ENCODE measurements at places on chromosomes 3 and 15. TPM values are rescaled to one million over a fixed set of nuclear protein-coding genes. Genes with fewer than 3 reads are reported as not detected.

DNA sequence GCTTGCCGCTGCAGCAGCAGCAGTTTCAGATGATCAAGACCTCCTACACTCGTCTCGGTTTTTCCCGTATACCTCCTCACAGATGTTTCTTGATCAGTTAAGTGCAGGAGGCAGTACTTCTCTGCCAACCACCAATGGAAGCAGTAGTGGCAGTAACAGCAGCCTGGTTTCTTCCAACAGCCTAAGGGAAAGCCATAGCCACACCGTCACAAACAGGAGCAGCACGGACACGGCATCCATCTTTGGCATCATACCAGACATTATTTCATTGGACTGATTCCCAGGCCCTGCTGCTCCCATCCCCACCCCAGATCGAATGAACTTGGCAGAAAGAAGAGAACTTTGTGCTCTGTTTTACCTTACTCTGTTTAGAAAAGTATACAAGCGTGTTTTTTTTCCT lies 17.6 kb downstream of the CALML4 start:
- peak; percentile 61 for DNase-seq

DNA sequence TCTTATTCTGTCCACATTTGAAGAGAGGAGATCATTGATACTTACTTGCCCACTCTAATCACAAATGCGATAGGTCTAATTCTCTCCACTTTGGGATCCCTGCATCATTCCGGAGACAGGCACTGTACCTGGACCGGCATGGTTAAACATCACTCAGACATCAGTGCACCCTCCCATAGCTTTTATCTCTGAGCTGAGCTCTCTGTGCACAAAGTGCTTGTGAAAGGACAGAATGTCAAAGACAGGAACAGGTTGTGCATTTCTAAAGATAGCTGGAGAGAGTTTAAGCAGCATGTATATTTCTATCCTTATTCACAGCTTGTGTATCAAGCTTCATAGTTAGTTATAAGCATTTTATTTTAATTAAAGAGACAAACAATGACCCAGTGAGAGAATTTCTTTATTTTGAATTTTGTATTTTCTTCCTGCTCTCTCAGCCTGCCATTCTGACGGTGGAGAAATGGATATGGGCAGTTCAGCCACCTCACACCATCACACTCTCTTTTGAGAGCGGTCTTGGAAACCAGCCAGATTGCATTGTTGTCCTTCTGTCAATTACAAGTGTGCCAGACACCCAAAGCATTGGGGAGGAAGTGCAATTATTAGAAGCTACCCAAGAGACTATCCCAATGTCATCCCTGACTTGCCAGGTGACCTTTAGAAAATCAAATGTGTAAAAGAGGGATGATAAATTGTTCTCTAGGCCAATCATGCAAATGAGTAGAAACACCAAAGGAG lies 65.2 kb upstream of the CHL1 start:
- DNase-seq: no peak

DNA sequence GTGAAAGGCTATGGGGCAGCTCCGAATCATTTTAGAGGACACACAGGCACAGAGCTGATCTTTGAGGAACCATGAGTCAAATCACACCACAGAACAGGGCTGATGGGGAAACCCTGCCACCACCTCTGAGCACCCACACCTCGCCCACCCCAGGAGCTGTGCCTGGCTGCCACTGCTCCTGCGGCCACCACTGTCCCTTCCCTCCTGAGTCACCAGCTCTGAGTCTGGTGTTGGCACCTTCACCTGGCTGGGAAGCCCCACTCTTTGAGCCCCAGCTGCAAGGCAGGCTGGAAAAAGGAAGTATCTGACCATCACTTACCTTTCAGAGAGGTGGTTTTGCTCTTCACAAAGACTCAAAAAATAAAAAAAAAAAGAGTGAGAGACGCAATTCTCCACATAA lies 63.6 kb upstream of the MEF2A start:
- no peak for DNase-seq

DNA sequence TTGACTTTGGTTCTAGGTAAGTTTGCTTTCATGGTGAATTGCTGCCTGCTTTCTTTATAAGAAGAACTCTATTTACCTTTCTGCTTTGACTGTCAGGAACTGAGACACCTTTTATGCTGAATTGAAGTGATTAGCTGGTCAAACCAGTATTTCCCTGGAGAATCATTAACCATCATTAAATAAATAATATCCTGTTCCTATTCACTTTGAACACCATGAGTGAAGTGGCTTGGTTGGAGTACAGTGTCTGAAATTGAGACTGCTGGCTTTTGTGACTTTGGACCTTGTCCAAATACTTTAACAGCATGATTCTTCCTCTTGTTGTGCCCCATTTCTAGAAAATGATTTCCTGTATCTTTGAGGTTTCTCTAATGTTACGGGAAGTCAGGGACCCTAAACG lies 5.6 kb upstream of the TMEM62 start:
- DNase-seq: no peak

DNA sequence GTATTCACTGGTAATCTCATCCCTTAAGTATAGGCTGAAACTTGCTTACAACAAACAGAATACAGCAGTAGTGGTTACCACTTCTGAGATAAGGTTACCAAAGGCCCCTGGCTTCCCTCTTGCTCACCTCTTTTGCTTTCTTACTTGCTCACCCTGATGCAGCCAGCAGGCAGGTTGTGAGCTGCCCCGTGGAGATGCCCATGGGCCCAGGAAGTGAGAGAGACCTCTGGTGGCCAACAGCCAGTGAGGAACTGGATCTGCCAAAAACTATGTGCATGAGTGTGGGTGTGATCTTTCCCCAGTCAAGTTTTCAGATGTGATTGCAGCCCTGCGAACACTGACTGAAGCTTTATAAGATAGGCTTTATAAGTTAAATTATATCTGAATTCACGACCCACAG lies 48.7 kb downstream of the NMNAT3 start:
- DNase-seq: no peak

- no peak for DNase-seq
Observed at GRCh38 chr15:41494190-41494921, 682 bp downstream of the ITPKA start.

- no peak for DNase-seq
Observed at GRCh38 chr15:74543583-74543982, 2.6 kb downstream of the ARID3B start.

DNA sequence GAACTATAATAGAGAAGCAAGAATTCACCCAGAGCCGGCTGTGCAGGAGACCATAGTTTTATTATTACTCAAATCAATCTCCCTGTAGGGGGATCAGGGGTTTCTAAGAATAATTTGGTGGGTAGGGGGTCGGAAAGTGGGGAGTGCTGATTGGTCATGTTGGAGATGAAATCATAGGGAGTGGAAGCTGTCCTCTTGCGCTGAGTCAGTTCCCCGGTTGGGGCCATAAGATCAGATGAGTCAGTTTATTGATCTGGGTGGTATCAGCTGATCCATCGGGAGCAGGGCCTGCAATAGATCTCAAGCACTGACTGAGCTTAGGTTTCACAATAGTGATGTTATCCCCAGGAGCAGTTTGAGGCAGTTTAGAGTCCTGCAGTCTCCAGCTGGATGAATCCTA lies 97.0 kb upstream of the SNRPN start:
- no peak for DNase-seq

GRCh38 chr3:184811034-184811433 lies 932 bp upstream of the VPS8 start:
- no peak for DNase-seq

- DNase-seq: no peak
Observed at GRCh38 chr3:46910166-46910760, 32.7 kb downstream of the PTH1R start.

DNA sequence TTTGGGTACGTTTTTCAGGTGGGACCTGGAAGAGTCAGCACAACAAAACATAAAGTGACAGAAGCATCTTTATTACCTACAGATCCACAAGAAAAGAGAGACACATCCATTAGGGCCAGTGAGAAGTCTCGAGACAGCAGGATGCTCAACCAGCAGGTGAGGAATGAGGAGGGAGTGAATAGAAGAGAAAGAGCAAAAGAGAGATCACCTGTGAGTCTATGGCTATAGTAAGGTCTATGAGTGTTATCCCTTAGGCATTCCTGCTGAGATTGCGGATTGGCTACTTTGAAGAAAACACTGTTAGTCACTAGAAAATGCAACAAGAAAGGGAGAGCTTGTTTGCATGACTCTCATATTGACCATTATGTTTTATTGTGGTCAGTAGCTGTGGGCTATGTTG lies 1556.2 kb upstream of the GBE1 start:
- no peak for DNase-seq

- DNase-seq: no peak
Observed at GRCh38 chr3:37170060-37170459, 4.3 kb downstream of the LRRFIP2 start.

GRCh38 chr15:22880981-22881738 lies 42.7 kb downstream of the NIPA2 start:
- DNase-seq: no peak

DNA sequence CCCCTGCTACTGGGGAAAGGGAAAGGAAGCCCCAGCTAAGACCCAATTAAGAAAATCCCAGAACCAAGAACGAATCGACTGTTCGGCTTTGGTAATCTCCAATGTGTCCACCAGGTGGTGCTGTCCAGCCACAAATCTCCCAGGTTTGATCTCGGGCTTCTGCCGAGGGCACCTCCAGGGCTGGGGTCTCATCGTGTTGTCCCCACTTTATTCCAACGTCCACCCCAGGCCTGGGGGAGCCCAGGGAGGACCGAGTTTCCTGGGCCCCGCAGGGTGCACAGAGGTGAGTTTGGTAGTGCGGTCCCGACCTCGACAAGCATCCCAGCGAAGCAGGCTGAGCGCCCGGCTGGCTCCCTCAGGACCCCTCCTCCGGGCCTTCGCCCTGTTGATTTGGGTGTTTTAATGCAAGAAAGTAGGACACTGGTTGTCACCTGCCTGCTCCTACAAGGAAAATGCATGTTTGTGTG lies 185.1 kb downstream of the GOLGA6L6 start:
- peak; percentile 89 for DNase-seq

- DNase-seq: peak; percentile 85
Observed at GRCh38 chr15:40382580-40383456, at the start of gene KNSTRN. KNSTRN (plus strand) TSS chr15:40382721; CDS start chr15:40382836, 115 bp downstream.

- DNase-seq: no peak
Observed at GRCh38 chr3:153159771-153160397, 2.1 kb upstream of the RAP2B start.

- DNase-seq: no peak
Observed at GRCh38 chr3:182729903-182730674, 63.2 kb upstream of the ATP11B start.

GRCh38 chr3:195508185-195508584 lies 34.9 kb downstream of the PPP1R2 start:
- DNase-seq: no peak

DNA sequence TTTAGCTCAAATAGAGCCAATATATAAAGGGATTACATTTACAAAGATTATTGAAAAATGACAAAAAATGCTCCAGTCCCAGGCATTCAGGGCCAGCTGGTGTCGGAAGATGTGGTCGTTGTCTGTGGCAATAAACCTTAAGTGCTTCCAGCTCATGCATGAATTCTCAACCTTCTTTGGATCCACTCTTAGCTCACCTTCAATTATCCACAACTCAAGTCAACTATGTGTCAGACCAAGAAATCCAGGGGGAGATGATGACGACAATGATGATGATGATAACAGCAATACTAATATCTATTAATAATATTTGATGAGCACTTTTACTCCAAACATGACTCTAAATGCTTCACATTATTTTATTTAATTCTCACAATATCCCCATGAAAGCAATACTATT lies 53.6 kb upstream of the PXYLP1 start:
- no peak for DNase-seq

GRCh38 chr3:188656196-188656982 lies 502.4 kb downstream of the LPP start:
- no peak for DNase-seq

DNA sequence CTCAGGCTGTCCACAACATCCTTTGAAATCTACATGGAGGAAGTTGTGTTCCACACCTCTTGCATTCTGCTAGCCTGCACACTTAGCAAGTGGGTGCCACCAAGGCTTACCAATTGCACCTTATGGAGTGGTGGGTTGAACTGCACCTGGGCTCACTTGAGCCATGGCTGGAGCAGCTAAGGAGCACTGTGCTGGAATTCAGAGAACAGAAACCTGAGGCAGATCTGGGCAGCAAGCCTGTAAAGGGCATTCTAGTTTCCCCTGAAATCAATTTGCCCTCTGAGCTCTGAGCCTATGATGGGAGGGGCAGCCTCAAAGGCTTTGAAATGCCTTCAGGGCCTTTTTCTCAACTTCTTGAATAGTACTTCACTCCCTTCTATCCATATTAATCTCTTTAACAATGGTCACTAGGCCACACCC lies 18.0 kb downstream of the BTLA start:
- no peak for DNase-seq

DNA sequence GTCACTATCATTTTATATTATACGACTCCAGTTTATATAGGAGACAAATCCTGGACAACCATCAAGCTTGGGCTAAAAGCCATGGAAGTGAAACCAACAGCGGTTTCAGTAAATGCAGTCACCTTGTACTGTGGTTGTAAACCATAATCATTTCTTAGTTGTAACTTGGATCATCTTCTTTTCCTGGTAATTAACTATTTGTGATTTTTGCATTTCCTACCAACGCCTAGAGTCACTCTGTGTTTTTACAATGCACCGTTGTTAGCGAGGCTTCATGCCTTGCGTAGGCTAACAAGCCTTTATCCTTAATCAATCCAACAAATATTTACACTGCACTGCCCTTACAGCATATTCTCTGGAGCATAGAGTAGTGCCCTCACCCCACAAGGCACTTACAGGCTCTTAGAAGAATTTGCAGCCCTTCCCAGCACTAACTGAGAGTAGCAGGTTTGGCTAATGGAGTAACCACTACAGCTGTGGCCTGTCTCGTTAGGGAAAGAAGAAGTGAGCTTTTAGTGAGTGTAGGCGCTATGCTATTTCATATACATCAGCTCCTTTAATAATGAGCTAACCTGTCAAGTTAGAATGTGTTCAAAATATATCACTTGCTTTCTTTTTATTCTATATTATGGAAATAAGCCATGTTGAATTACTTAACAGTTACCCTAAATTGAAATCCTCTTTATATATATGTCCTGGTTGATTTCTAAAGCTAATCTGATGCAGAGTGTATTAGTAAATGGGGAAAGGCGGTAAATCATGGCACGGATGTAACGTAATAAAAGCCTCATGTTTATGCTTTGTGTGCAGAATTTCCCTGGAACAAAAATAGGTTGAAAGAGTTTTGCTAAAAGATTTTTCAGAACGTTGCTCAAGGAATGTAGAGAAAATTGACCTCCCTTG lies 62.8 kb downstream of the ABHD2 start:
- peak; percentile 50 for DNase-seq

GRCh38 chr3:180913581-180914404 lies 1.3 kb downstream of the FXR1 start:
- no peak for DNase-seq

GRCh38 chr3:125624341-125624740 lies 29.0 kb upstream of the OSBPL11 start:
- no peak for DNase-seq

GRCh38 chr3:53753518-53754183 lies 92.6 kb downstream of the CHDH start:
- DNase-seq: no peak

The RNU5B-1 gene
- total RNA-seq: not detected

The MESP2 gene
- not detected for total RNA-seq

The FEZF2 gene
- total RNA-seq: not detected

The HHATL gene
- total RNA-seq: 0.29 TPM

The TMC3 gene
- total RNA-seq: not detected

The CD200R1L gene
- not detected for total RNA-seq

The FAM3D gene
- 3.9 TPM for total RNA-seq

The LMOD3 gene
- total RNA-seq: 0.26 TPM

Measured in left lung (tissue), 14 donors.